Activated gamma-delta T cell treated with anti-CD3 and anti-CD28 coated beads, Interleukin-2, amount 50 U/mL, for 16 hours (primary cell): ENCODE measurements at places on chromosomes 3 and 15.
A peak's percentile ranks its signal among the peaks of the same experiment; 100 is the strongest.

DNA sequence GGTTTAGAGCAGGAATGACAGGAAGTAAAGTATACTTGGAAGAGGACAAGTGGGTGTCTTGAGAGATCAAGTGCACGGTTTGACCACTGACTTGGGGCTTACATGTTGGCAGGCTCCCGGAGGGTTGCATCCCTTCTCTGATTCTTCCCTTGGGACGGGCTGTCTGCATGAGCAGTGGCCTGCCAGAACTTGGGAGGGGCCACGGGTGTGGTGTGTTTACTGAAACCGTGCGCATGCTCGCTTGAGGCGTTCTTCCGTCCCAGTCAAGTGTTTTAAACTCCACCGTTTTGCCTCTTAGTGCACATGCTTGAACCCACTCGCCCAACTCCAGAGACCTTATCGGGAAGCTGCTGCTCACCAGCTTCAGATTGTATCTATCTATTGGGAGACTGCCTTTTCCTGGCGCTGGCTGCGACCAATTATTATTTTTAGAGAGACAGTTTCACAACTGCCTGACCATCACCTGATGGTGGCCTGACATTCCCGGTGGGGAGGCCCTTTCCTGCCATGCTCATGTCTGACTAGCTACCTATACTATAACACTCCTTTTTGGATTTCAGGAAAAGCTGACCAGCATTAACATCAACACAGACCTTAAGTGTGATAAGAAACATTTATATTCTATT, 14.9 kb upstream of the C3orf22 start:
- no peak for DNase-seq

DNA sequence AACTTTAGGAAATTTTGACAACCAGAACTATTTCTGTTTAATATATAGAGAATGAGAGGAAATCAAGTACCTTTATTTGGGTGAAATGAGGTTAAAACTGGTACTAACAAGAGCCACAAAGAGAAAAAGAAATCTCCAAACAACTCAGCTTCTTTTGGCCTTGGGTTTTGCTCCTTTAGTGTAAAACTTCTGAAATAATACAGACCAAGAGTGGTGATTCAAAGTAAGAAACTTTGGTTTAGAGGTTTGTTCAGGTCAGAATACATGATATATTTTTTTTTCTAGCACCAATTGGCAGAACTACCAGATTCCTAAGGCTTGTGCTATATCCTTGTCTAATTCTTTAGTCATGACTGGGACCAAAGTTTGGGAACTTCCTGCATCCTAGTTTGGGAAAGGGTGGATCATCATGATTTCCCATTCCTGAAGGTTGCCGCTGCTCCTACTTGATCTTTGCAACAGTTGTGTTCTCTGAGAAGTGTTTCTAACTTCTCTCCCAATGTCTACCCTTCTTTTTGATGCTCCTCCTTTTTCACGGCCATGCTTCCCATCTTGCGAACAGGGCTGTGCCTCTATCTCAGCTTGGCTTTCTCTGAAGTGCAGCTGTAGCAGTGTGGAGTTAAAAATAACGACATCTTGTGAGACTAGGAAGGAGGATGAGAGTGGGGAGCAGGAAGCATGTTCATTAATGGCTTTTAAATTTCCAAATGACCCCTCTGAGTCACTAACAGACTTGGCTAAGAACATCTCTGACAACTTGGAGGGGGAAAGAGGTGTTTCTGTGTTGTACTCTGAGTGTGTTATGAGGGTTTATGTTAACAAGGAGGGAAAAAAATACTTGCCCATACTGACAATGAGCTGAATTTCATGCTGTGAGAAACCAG, 87.7 kb downstream of the KCNAB1 start:
- DNase-seq: no peak

GRCh38 chr3:72661115-72661457, 187.2 kb downstream of the SHQ1 start:
- no peak for DNase-seq

- no peak for DNase-seq
Measured at GRCh38 chr3:193310914-193311723, 67.4 kb downstream of the ATP13A5 start.

GRCh38 chr15:90869601-90870353, 1.4 kb downstream of the FURIN start:
- no peak for DNase-seq

- DNase-seq: no peak
Measured at GRCh38 chr3:165056510-165056909, 21.8 kb downstream of the SI start.

GRCh38 chr3:141275032-141275422, 43.4 kb downstream of the PXYLP1 start:
- no peak for DNase-seq

DNA sequence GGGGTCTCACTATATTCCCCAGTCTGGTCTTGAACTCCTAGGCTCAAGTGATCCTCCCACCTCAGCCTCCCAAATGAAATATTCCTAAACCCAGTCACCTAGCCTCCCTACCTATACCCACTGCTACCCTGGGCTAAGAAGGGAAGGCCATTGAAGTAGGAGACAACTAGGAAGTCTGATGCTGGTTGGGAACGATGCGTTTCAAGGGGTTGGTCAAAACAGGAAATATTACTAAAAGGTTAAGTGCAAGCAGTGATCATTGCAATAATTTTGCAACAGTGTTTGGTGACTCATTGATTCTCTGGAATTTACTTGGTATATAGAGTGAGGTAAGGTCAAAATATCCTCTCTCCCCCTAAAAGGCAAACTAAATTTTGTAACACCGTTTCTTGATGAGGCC, 4.6 kb upstream of the UQCRC1 start:
- no peak for DNase-seq

GRCh38 chr15:91871837-91872236, 18.3 kb downstream of the SLCO3A1 start:
- no peak for DNase-seq

DNA sequence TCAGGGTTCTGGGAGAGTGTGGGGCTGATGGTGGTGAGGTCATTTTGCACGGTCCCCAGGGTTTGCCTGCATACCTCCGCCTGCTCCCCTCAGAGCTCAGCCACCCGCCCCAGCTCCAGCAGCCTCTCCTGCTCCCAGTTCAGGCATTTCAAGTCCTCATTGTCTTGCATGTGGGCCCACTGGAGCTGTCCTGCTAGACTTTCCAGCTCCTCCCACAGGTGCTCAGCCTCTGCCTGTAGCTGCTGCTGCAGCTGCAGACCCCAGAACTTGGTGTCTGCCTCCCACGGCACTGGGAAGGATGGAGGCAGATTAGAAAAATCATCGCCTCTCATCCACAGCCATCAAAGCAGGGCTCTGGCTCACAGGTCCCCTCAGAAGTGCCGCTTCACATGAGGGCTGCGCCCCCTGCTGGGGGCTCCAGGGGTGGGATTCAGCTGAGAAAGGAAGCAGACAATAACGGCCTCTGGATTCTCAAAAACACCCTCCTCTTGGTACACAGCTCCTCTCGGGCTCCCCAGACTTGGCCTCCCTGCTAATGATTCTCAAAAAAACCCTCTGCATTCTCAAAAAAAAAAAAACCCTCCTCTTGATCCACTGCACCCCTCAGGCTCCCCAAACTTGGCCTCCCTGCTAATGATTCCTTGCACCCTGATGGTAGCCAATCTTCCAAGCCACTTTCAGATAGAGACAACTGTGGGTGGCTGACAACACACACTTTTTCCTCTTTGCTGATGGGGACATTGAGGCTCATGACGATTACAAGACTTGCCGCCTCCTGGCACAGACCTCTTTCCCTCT, 89.3 kb upstream of the C2CD4B start:
- peak; percentile 43 for DNase-seq

DNA sequence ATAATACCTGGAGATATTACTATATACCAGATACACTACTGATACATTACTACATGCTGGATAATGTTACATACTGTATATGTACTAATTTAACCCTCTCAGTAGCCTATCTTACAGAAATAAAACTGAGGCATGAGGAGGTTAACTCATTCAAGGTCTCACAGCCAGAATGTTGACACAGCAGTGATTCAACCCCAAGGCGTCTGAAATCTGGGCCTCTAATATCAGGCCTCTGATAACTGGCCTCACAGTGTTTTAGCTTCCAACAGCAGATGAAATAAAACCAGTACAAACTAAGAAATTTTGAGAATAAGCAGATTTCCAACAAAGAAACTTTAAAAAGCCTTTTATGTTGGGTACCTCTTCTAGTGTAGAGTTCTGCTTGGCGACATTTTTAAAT, 23.4 kb downstream of the DZIP1L start:
- no peak for DNase-seq

DNA sequence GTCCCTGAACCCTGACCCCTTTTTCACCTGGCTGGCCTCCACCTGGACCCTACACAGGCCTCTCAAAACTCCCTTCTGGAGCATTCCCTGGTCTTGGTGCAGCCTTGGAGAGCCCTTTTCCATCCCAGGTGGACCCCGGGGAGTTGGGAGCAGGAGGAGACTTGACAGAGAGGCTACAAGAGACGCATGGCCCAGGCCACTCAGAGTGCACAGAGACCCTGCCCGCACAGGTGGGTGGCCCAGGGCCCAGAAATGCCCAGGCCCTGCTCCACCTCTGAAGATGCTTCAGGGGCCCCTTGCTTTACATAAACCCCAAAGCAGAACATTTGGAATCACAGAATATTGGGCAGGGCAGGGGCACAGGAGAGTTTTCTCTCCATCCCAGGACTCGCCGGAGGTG, 34.4 kb downstream of the CYP11A1 start:
- DNase-seq: no peak

DNA sequence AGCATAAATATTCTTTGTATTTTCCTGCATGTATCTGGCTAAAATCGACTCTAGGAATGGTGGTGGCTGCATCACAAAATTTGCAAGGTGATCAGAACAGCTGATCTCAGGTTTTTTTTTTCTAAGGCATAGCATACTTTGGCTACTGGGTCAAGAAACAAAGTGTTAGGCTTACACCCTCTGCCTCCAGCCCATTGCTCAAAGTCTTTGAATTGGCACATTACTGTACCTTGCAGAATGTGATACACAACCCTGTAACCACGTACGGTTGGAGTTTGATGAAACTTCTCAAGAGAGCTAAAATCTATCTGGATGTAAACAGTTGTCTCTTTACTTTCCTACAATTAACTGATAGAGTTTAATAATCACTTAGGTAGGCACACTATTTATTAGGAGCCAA, 188.1 kb downstream of the THRB start:
- no peak for DNase-seq
